Astrocyte (in vitro differentiated cells and primary cell): ENCODE measurements at places on chromosomes 16 and 17. TPM values are rescaled to one million over a fixed set of nuclear protein-coding genes. Genes with fewer than 3 reads are reported as not detected.

The HASPIN gene
- total RNA-seq, result 1.7 and 2.4 TPM in 2 replicates

The LHX1 gene
- total RNA-seq, result 10.8 and 11.8 TPM in 2 replicates

The MT1H gene
- total RNA-seq, result not detected in 2 replicates

- DNase-seq, result peak; percentile 48
- no peak overlapping the region for H3K27ac ChIP-seq
- H3K4me3 ChIP-seq, result no peak overlapping the region
- no peaks in the 10 kb centered on the region for H3K27me3 ChIP-seq
- H3K36me3 ChIP-seq, result no peaks in the 10 kb centered on the region
Measured at GRCh38 chr16:17275076-17276009, 195.4 kb downstream of the XYLT1 start.

- no peak overlapping the region for H3K4me3 ChIP-seq
- H3K36me3 ChIP-seq, result no peaks in the 10 kb centered on the region
- DNase-seq, result no peak
Measured at GRCh38 chr17:45334701-45335677, 18.2 kb upstream of the MAP3K14 start.

DNA sequence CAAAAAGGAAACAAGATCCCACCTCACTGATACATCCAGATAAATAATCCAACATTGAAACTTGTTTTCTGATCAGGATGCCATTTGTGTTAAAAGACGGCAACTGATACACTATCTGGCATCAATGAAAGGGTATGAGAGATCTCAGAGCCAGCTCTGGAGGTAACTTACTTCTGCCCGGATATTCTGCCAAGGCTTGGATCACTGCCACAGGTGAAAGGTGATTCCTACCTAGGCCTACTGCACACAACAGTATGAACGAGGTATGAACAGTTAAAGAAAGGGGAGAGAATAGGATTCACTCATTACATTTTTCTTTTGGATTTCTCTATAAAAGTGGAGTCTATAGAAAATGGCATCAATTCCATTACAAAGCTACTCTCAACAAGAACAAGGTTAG is 136.1 kb downstream of the HS3ST3A1 start:
- no peaks in the 10 kb centered on the region for H3K27me3 ChIP-seq
- no peak overlapping the region for H3K27ac ChIP-seq
- no peaks in the 10 kb centered on the region for H3K36me3 ChIP-seq
- DNase-seq, result no peak
- no peaks in the 10 kb centered on the region for H3K4me1 ChIP-seq

DNA sequence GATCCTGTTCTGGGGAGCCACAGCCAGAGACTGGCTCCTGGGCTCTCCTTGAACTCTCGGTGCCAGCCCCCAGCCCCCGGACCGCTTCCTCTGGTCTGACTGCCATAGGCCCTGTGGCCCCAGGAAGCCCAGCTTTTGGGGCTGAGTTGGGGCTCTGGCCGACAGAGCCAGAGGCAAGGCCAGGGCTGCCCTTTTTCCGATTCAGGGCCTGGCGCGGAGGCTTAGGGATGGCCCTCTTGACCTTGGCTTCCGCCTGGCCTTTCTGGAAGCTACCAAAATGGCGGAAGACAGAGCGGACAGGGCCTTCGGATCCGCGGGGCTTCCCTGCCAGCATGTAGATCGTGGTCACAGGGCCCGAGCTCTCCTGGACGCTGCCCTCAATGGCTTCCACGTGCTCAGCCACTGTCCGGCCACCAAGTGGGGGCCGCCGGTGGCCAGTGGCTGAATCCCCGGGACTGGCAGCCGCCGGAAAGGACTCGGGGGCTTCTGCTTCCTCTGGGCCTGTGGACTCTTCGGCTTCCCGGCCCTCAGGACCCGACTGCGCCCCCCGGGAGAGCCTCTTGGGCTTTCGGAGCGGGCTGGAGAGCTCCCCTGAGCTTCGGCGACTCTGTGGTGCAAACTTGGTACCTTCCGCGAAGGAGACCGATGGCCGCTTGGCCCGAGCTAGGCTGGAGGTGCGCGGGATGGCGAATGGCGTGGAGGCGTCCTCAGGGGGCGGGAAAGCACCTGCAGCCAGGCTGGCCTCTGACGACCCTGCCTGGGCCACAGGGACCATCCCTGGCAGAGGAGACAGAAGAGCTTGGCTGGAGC is 6.4 kb upstream of the SLC43A2 start:
- H3K27ac ChIP-seq, result no peak overlapping the region
- H3K4me3 ChIP-seq, result no peak overlapping the region
- no peak for DNase-seq
- no peaks in the 10 kb centered on the region for H3K4me1 ChIP-seq
- no peaks in the 10 kb centered on the region for H3K27me3 ChIP-seq

- no peaks in the 10 kb centered on the region for H3K4me1 ChIP-seq
- H3K27ac ChIP-seq, result no peak overlapping the region
- no peak for DNase-seq
- no peaks in the 10 kb centered on the region for H3K27me3 ChIP-seq
- H3K4me3 ChIP-seq, result no peak overlapping the region
- H3K36me3 ChIP-seq, result no peaks in the 10 kb centered on the region
Measured at GRCh38 chr16:79328402-79329165, 272.0 kb downstream of the MAF start.

DNA sequence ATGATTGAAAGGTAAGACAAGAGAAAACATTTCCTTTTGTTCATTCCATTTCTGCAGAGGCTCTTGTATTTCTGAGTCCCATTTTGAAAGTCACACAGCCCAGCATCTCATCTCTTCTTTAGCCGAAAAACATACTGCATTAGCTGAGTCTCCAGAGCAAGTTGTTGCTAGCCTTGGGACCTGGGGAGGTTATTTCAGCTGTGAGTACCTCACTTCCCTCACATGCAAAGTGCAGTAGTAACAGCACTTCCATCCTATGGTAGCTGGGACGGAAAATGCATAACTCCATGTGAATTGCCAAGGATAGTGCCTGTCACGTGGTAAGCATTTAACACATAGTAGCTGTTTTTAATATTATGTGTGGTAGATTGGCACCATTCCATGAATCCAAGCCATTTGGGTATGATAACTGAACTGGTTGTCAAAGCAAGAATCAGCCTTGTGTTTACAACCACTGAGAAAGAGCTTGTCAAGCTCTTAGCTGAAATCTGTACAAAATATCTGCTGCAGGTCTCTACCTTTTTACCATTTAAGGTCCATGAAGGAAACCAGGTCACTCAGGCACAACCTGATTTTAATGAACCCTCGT is 345.7 kb downstream of the CDH13 start:
- H3K27ac ChIP-seq, result no peak overlapping the region
- DNase-seq, result no peak
- no peaks in the 10 kb centered on the region for H3K27me3 ChIP-seq
- H3K36me3 ChIP-seq, result no peaks in the 10 kb centered on the region
- H3K4me1 ChIP-seq, result no peaks in the 10 kb centered on the region

- peaks cover 2% of the 10 kb centered on the region for H3K27me3 ChIP-seq
- H3K4me3 ChIP-seq, result no peak overlapping the region
- DNase-seq, result no peak
- H3K4me1 ChIP-seq, result peaks cover 6% of the 10 kb centered on the region
Measured at GRCh38 chr17:79049821-79050220, 24.8 kb upstream of the ENGASE start.
